Activated naive CD4-positive, alpha-beta T cell treated with anti-CD3 and anti-CD28 coated beads, Interleukin-2, amount 10 ng/mL, durations not matched to agents 7 days and 5 days (primary cell): ENCODE measurements at places on chromosomes 3 and 15.
A peak's percentile ranks its signal among the peaks of the same experiment; 100 is the strongest.

- DNase-seq: no peak
Measured at GRCh38 chr3:52831500-52832301, 1.2 kb upstream of the ITIH4 start.

- DNase-seq: no peak
Measured at GRCh38 chr15:63922261-63922904, 88.6 kb upstream of the HERC1 start.

DNA sequence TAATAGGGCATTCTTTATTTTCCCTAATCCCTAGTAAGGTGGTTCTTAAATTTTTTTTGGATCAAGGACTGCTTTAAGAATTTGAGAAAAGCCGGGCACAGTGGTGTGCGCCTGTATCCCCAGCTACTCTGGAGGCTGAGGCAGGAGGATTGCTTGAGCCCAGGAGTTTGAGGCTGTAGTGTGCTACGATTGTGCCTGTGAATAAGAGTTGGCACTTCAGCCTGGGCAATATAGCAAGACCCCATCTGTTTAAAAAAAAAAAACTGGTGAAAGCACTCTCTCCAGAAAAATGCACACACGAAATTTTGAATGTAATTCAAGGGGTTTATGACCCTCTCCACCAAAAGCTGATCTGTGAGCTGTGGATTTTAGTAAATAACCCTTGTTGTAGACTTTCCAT is 32.0 kb downstream of the CALML4 start:
- no peak for DNase-seq

DNA sequence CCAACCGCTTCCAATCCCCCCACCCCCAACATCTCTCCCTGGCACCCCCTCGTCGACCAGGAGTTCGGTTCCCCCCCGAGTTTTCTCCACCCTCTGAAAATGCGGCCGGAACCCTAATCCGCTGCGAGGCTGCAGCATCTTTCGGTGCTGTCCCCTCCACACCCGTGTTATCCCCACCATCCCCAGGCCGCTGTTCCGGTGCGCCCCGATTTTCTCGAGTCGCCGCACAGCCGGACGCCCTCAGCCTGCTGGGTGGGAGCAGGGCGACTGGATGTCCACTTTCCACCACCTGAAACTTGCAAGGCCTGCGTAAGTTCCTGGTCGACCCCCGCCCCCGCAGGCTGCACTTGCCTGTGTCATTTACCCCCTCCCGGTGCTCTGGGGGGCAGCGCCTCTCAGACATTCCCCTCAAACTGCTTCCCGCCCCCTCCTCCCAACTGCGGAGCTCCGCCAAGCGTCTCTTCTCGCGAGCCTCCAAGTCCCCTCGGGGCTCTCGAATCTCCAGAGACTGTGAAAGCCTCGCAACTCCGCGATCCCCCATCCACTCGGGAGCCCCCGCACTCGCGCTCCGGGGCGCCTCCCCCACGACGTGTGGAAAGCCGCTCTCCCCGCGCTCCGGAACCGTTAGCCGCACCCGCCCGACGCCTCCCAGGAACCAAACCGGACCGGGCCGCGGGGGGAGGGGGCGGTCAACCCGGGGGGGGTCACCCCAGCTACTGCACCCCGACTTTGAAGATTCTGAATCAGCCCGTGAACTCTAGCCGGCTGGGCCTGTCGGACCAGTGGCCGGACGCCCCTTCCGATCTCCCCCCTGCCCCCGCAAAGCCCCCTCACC is 566 bp downstream of the ETV5 start:
- DNase-seq: peak; percentile 55

DNA sequence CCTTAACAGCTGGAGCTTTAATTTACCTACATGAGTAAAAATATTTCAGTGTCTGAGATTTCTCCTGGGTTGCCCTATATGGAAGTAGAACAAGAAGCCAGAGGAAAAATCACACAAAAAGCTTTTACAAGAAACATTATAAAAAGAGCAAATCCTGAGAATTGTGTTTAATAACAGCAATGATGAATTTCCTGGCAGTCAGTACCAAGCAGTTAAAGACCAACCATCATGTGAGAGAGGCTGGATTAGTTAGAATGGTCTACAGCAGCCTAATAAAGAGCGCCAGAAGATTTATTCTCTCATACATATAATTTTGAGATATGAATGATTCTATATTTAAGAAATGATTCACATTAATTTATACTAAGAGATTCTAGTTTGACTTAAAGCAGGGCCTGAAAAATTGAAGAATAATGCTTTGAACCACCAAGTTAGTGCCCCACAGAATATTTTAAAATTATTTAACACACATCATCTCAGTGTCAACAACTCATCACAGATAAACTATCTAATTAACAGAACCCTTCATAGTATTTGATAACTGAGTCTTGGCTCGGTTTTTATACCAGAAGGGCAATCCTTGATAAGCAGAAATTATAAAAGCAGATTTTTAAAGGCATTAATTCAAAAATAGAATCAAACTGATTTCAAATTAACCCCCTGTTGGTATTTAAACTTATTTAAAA is 59.9 kb upstream of the DPH6 start:
- no peak for DNase-seq

DNA sequence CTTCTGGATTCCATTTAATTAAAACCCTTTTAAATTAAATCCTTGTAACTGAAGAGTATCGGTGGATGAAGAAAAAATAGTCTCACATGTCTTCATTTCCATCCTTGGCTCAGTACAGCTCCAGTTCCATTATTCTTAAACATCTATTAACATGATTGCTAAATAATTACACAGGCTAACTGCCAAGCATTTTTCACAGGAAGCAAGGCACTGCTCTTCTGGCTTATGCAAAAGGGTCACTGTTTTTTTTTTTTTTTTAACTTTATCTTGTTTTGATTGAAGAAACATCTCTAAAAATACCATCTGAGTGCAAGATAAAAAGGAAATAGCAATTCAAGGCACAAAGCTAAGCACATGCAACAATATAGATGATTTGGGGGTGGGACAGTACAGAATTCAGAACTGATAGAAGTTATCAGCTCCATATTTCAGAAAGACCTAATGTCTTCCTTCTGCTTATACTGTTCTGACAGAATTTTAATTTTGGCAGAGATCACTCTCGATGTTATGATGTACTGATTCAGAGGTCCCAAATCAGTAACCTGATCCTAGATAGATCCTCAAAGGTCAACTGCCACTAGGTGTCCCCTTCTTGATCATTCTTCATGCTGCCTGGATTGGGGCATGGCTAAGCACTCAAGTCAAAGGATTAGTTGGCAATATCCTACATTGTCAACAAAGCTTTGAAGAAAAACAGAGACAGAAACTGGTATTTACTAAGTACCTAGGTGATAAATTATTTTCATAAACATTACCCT is 57.8 kb upstream of the ACTC1 start:
- no peak for DNase-seq

DNA sequence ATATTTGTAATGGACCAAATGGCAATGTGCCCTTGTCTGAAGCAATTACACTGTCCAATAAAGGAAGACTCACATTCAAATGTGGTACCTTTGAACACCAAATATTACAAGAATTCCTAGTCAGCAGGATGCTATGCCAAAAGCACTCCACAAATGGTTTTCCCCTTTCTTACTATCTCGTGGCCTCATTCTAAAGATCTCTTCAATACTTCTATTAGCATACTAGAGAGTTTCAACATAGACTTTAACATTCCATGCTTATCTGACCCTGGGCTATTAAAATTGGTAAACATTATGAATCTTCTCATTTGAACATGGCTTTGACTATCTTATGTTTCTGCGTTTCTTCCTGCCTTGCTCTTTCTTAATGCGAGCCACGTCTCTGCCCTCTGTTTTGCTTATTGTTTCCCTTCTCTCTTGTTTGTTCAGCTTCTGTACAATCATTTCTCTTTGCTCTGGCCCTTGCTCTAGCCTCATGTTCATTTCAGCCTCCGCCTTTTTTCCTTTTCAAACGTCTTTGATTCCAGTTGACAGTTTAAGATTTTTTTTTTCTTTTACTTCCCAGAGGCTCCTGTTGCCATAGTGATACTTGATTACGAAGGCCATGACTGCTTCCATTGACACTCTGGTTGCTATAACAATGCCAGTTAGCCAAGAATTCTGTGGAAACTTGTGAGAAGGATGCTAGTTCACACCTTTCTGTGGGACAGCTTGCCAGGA is 49.5 kb upstream of the SLC9A9 start:
- DNase-seq: no peak

- no peak for DNase-seq
Measured at GRCh38 chr3:43255662-43256061, 30.7 kb upstream of the SNRK start.

GRCh38 chr15:79858469-79858868 is 38.3 kb downstream of the MTHFS start:
- DNase-seq: no peak

GRCh38 chr15:85545752-85546151 is 165.3 kb downstream of the AKAP13 start:
- no peak for DNase-seq

DNA sequence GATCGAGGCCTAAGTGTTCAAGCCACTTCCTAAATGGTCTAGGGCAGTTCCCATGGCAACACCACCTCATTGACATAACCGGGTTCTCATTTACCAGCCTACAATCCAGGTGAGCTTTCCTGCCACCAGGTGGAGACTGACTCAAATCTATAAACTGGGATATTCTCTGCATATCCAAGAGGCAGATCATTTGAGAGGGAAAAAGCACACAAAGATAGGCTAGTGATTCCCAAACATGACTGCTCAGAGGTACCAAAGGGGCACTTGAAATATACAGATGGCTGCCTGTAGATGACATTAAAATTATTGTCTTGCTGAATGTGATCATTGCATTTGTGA is 141.3 kb upstream of the PROK2 start:
- DNase-seq: peak; percentile 40

DNA sequence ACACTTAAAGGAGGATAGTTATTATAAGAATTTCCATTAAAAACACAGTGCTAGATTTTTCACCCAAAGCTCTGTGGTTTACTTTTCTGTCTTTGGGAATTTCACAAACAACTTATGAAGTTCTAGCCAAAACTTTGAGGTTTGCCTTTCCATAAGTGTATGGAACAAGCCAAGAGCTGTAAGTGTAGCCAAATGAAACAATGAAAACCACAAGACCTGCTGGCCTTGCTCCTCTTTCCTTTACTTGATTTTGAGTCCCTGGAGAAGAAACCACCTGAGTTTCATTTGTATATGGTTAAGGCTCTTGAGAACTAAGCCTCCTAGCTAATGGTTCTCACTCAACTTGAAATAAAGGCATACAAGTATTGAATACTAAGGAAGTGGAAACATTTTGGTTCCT is 365.3 kb upstream of the EPHA3 start:
- DNase-seq: no peak

DNA sequence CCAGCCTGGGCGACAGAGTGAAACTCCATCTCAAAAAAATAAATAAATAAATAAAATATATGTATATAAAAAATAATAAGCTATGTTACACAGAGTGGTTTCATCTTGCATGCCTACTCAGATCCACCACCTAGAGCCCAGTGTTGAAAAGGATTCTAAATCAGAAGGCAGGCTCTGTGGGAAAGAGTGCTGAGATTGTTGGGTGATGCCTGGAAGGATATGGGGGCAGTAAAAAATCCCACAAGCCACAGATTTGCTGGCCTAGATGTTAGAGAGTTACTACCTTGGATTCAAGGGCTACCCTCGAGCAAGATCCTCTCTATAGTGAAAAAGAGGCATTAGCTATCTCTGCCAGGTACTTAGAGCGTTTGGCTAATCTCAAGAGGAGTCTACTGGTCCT is 144.3 kb downstream of the STAC start:
- no peak for DNase-seq

GRCh38 chr3:139111392-139112229 is 66.9 kb upstream of the PRR23C start:
- peak; percentile 74 for DNase-seq

- DNase-seq: no peak
Measured at GRCh38 chr3:40843851-40844548, 319.2 kb downstream of the ZNF621 start.

GRCh38 chr3:55245351-55245750 is 241.8 kb downstream of the WNT5A start:
- DNase-seq: no peak
